ENCODE measurements at places on chromosomes 4 and X.

DNA sequence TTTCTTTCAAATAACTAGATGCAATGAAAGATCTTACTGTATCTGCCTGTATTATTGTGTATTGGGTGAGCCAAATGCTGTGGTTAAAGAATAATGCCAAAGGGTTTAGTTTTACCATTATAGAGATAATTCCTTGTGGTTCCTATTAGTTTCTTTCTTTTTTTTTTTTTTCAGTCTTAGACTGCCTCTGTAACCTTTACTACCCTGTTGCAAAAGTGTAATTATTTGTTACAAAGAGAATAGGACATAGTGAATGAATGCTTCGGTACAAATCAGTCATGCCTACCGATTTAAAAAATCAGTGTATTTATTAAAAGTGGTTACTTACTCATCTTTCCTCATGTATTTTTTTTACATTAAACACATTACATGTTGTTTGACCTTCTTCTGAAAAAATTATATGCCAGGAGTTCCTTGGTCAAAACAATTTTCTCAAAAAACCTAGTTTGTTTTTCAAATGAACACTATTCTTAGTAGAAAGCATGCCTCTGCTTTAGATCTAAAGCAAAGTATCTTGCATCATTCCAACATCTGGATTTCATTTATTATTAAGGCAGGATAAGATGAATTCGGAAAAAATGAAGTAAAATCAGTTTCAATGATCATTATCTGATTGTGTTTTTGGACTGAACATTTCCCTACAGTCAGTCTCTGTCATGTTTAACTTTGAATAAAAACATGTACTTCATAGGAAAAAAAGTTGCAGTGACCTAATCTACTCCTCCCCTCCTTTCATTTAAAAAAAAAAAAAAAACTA is 21.2 kb upstream of the SYNPO2 start:
- DNase-seq, result no peak

DNA sequence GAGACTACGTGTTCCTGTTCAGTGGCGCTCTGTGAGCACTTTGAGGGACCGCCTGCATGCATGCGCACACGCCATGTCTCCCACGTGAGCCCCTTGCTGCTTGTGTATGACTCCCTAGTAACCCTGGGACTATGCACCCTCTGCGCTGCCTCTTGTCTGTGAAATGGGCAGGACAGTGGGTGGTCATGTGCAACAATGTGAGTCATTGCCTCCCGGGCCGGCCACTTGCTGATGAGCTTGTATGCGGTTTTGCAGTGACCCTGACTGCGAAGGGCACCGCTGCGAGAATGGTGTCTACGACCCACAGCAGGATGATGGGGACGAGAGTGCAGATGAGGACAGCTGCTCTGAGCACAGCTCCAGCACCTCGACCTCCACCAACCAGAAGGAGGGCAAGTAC is 61.4 kb downstream of the TNIP2 start:
- no peak for DNase-seq

DNA sequence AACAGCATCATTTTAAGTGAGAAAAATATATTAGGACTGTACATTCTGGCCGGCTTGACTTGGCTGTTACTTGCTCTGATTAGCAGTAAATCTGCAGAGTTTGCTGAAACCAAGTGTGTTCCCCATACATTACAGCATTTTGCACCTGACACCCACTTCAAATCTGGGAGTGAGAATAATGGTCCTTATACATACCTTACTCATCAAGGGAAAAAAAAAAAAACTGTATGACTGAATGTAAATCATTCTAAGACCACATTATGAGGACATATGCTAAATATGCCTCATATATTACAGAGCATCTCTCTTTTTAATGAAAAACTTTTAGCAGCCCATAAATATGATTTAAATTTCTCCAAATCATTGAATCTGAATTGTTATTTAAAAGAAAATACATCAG is 406.7 kb downstream of the SPOCK3 start:
- no peak for DNase-seq

GRCh38 chr4:7341491-7342222 is 93.1 kb downstream of the PSAPL1 start:
- DNase-seq, result no peak
